ENCODE measurements at places on chromosomes 2 and 18.

- peak; percentile 22 for DNase-seq
These were observed 94.2 kb upstream of the DLX2 start for GRCh38 chr2:172196768-172197431.

DNA sequence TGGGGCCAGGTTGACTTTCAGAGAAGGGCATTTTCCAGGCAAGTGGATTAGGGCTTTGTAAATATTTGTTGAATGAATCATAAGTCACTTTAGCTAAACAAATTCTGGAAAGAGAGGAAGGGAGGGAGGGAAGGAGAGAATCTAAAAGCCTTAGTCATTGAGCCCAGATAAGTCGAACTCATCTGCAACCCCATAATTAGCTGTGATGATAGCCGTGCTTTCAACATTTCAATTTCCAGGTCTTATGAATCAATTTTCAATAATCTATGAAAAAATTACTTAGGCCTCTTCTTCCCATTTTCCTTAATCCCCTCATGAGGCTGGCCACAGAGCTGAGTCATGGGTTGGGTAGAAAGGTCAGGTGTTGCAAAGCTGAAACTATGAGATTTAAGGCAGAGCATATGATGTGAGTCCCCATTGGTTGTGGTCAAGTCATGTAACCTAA, 111.9 kb upstream of the MAPRE2 start:
- DNase-seq = no peak

DNA sequence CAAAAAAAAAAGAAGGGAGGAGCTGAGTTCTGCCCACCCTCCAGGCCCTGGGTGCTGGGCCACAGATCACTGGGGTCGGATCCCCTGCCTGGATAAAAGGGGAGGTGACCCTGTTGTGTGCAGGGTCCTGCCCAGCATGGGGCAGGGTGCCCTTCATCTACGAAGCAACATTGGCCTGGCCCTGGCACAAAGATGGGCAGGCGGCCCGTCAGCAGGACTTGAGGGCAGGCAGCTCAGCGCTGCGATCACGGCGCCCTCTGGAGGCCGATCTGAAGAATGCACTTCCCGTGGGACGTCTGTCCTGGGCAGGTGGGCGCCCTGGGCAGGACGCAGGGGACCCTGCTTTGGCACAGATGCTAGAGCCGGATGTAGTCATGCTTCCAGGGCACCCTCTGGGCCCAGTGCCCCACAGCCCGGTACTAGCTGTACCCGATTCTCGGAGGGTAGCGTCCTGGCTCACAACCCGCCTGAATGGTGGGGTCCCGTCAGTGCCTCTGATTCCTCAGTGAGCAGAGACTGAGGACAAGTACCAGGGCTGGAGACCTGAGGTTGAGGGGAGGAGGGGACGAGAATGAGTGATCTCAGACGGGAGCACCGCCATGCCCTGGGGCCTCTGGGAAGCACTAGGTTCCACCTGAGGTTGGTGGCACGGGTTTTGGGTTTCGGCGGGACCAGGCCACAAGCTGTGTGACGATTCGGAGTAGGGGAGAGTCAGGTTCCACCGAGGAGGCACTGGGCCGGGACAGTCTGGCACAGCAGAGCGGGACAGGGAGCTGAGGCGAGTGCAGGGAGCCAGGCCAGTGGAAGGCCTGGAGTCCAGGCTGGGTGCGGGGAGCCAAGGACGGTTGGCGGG, 18.0 kb downstream of the ARID5A start:
- peak; percentile 70 for DNase-seq

DNA sequence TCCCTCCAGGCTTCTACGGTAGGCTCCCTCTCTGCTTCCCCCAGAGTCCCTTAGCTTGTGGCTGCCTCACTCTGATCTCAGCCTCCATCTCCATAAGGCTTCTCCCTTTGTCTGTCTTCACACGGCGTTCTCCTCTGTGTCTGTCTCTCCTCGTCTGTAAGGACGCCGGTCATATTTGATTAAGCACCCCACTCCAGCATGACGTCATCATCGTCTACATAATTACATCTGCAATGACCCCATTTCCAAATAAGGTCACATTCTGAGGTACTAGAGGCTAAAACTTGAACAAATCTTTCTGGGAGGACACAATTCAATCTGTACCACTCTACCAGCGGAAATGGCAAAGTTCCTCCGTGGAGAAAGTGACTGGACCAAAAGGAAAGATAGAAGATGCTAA, 8.3 kb upstream of the COL6A3 start:
- DNase-seq = no peak

DNA sequence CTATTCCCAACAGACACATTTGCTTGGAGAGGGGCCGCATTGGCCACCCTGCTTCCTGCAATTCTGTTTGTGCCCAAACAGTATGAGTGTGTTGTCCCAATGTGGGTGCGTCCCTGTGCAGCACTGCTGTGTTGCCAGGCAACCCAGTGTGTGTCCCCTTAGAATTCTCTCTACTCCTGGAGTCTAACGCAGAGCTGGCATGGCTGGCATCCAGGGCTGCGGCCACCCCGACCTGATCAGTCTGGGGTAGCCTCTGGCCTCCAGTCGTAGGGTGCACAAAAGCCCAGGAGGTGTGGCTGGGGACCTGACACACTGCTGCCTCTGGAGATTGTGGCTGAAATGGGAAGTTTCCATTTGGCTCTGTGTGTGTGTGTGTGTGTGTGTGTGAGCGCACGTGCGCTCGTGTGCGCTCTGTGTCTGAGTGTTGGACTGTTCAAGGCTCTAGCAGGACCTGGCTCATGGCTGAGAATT, 48.0 kb downstream of the TEX44 start:
- no peak for DNase-seq

DNA sequence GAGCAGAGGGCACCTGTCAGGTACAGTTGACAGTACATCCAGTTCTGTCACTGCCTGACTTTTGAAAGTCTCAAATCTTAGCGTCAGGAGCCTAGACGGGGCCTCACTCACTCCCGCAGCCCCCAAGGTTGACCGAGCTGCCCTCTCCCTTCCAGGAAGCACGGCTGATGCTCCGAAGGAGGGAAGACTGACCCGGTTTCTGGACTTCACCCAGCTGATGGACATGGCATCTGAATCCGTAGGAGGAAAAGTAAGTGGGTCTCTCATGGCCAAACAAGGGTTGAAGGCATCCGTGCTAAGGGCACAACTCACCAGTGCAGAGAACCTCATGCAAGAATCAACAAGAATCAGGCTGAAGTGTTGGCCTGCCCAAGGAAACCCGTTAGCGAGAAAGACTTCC, 12.9 kb downstream of the ALLC start:
- DNase-seq = no peak

DNA sequence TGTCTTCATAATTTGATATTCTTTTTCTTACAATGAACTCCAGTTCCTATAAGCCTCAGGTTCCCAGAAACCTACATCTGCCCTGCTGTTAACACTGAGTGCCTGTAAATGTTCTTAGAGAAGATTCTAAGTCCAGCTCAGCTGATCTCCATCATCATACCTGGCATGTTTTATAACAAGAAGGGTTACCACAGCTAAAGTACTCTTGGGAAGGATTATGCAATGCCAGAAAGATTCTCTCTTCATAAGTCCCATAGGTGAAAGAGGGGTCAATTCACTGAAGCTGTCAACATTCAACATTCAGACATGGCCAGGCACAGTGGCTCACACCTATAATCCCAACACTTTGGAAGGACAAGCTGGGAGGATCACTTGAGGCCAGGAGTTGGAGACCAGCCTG, 31.3 kb upstream of the PTPN4 start:
- no peak for DNase-seq

DNA sequence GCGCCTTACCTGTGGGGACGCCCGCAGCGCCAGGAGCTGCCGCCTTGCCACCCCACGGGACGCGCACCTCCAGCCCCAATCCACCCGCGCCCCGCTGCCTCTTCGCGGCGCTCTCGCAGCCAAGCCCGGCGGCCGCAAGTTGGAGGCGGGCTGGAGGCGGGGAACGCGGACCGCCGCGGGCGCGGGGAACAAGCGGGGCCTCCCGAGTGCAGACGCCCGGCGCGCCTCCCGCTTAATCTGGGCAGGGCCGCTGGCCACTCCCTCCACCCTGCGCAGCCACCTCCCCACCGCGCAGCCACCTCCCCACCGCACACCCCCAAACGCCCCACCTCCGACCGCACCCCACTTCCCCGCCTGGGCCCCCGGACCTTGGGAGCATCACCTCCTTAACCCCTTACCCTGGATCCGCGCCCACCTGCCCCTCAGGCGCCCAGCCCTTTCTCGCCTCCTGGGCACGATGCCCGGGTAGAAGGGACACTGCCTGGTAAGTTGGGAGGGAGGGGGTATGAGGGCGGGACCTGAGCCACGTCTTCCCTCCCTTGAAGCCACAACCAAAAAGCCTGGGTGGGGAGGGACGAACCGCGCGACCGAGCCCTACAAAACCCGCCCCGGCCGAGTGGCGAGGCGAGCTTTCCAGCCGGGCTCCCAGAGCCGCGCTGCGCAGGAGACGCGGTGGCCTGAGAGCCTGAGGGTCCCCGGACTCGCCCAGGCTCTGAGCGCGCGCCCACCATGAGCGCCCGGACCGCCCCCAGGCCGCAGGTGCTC, at the start of the genes COL4A3 and COL4A4:
Gene COL4A3 (plus strand): TSS at position 627 of the 765 bp plus-strand sequence. CDS start 103 bp downstream, at position 730.
Gene COL4A4 (minus strand): TSS at position 208 of the 765 bp plus-strand sequence. CDS start 16,722 bp downstream, outside the sequence.
- no peak for DNase-seq

GRCh38 chr2:177693658-177694339, 301.2 kb downstream of the AGPS start:
- no peak for DNase-seq

DNA sequence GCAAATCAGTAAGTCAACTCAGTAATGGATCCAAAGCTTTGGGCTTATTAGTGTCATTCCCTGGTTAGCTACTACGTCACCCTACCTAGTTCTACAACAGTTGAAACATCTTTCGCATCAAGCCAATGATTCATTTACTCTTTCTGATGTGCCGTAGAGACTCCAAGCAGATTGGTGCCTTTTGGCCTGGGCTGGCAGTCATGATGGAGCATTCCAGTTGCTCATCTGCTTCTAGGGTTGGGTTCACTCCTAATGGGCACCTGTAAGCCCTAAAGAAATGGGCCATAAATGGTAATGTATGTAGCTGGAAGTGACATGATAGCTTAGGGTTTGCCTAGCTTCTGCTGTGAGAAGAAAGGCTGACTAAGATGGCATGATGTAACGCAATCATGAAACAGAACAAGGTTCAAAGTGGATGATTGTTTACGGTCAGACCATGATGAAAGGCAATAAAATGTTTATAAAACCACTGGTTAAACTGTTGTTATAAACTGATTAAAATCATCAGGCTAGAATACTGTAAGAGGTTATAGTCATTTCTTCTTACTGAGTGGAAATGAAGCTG, 20.4 kb upstream of the CCL20 start:
- DNase-seq = no peak

DNA sequence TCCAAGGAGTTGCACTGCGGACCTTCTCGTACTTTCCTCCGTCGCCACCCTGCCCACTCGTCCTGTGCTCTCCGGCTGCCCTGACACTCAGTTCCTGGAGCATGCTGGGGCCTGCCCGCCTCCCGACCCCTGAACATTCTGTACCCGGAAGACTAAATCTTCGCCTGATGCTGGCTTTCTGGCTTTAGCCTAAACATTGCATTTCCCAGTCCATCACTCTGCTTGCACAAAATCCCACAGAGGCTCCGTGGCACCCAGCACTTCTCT, 550 bp upstream of the SFXN5 start:
- no peak for DNase-seq

GRCh38 chr2:64970495-64970894, 18.7 kb upstream of the SLC1A4 start:
- no peak for DNase-seq

DNA sequence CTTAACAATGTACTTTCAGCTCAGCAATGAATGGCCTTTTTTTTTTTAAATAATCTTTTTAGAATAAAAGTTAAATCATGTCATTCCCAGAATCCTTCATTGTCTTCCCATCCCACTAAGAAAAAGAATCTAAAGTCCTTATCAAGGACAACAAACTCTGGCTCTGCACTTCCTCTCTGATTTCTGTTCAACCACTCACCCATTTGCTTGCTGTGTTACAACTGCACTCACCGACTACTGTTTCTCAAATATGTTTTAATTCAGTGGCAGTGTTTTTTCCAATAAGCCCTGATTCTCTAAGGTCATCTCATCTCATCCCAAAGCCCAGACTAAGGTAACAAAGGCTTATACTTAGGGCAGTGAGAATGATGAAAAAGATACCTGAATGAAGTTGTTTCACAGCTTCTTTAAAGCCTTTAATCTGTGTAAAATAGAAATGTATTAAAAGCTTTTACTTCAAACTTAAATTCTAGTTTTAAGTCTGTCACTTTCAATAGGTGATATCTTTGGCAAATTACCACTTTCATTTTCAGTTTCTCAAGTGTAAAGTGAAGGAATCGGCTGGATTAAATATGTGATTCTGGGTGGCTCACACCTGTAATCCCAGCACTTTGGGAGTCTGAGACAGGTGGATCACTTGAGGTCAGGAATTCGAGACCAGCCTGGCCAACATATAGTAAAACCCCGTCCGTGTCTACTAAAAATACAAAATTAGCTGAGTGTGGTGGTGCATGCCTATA, 87.6 kb downstream of the RBBP8 start:
- DNase-seq = no peak

DNA sequence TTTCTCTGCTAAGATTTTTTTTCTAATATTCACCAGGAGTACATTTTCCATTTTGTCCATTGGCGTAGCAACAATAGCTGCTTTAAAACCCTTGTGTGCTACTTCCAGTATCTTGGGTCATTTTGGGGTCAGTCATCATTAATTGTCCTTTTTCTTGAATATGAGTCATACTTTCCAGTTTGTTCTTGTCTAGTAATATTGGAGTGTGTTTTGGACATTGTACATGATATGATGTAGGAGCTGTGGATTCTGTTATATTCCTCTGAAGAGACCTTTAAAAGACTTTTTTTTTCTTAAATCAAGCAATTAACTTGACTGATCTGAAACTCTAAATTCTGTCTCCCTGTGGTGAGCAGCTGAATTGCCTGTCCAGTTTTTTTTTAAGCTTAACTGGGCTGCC, 40.8 kb downstream of the AGPS start:
- no peak for DNase-seq

DNA sequence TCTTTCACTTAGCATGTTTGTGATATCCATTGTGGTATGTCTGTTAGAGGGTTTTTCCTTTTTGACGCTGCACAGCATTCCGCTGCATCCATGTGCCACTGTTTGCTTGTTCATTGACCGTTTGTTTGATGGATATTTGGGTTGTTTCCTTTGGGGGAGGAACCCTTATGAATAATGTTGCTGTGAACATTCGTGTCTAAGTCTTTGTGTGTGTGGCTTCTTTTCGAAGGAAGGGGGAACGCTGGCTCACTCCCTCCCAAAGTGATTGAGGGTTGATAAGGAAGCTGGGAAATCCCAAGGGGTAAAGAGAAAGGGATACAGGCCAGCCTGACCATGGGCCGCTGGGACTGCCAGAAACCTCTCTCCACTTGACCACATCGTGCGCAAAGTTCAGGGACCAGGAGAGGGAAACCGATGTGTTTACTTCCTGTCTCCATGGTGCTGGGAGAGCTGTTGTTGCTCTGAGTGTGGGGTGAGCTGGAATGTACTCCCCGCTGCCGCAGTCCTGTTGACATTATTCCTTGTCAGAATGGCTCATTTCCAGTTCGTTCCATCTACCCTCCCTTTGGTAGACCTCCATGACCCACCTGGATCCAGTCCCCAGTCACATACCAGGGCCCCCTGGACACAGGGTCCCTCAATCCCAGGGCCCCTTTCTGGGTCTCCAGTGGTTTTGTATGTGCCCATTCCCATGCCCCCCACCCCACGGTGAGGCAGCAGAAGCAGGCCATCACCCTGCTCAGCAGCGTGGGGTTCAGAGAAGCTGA, 39.6 kb downstream of the HS1BP3 start:
- no peak for DNase-seq

Measured in activated CD8-positive, alpha-beta memory T cell treated with anti-CD3 and anti-CD28 coated beads, Interleukin-2, amount 50 U/mL, for 4 hours (primary cell).